ENCODE measurements at places on chromosomes 4 and X.

DNA sequence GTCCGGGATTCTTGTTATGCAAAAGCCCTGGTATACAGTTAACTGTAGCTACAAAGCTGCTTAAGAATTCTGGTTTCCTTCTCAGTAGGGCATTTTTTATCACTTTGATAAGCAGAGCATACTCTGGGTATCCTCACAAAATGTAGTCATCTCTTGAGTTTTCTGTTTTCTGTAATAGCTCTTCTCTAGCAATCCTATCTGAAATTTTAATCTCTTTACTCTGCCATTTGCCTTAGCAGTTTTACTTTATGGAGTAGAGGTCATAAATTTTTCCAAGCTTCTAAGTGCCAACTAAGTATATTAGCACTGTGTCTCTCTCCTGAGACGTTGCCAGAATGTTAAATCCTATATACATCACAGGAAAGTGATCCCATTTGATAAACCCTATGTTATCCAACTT is 28.0 kb upstream of the BANK1 start:
- DNase-seq, result no peak

GRCh38 chr4:8427262-8427661 is 13.3 kb downstream of the ACOX3 start:
- no peak for DNase-seq

- no peak for DNase-seq
Measured at GRCh38 chr4:21202959-21203358, 502.7 kb downstream of the PACRGL start.

DNA sequence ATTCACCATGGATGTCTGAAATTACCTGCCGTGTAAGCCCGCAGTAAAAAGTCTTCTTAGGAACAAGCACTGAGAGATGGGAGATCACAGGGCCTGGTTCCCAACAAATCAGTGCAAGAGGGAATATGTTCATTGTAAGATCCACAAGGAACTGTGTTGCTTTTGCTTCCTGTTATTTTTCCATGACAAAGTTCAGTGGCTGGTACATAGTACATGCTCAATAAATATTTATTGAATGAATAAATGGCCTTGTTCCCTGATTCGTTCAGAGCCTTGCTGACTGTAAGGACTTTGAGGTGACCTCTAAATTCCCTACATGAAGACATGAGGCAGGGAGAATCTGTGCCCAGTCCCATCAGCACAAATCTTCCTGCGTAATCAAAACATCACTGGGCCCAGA is 7.4 kb downstream of the TMEM31 start:
- DNase-seq, result no peak

- no peak for DNase-seq
Measured at GRCh38 chr4:40492691-40493090, 137.0 kb downstream of the RBM47 start.

DNA sequence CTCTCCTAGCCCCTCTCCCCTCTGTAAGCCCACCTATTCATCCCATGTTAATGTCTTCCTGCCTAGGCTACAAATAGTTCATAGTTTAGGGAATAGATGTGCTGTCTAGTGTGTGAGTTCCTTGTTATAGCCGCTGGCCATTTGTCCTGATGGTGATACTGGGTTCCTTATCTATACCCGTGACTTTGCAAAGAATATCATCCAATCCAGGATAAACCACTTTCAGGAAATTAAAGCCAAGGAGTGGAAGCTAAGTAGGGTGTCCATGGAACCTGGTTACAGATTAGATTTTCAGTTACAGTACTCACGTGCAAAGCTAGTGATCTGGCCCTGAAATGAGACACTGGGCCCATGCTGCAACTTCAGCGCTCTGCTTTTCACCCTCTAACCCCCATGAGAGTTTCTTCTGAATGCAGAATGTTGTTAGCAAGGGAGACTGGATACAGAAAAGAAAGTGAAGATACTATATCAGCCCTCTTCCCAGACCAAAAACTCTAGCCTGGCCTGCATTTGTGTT is 111.4 kb downstream of the TMEM164 start:
- DNase-seq, result no peak

GRCh38 chrX:48590203-48591103 is 6.8 kb upstream of the WDR13 start:
- no peak for DNase-seq

GRCh38 chrX:98607739-98608138 is 1724.0 kb downstream of the RPA4 start:
- no peak for DNase-seq

DNA sequence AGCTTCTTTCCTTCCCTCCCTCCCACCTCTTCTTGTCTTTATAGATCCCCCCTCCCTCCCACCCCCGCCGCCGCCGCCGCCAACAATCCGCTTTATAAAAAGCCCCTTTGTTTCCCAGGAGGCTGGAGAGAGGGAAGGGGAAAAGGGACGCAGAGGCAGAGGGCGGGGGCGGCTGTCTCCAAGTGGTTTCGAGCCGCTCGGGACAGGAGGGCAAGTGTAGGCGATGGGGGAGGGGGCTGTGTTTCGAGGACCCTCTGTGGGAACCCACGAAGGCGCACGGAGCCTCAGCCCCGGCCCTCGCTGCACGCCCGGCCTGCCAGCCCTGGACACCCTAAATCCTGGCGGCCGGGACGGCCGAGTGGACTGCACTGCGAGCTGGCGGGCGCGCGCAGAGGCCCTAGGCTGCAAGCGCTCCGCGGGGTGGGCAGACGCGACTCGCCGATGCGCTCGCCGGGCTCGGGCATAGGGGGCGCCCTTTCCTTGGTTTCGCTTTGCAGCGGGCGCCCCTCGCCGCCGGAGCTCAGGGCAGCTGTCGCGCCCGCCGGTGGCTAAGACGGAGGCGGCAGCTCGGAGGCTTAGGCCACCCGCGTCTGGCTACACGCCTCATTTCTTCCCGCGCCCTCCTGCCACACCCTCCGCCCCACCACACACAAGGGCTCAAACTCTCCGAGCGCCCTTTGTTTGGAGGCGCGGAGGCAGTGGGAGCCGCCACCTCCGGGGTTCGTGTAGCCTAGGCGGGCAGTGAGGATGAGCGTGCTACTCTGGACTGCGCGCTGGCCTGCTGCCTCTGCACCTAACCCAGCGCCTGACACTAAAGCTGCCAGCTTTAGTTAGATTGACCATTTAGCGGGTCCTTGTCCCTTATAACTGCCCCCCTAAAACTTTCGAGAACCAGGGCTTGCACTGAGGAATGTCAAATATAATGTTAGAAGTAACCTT is 2.2 kb downstream of the MAMLD1 start:
- DNase-seq, result peak; percentile 66

DNA sequence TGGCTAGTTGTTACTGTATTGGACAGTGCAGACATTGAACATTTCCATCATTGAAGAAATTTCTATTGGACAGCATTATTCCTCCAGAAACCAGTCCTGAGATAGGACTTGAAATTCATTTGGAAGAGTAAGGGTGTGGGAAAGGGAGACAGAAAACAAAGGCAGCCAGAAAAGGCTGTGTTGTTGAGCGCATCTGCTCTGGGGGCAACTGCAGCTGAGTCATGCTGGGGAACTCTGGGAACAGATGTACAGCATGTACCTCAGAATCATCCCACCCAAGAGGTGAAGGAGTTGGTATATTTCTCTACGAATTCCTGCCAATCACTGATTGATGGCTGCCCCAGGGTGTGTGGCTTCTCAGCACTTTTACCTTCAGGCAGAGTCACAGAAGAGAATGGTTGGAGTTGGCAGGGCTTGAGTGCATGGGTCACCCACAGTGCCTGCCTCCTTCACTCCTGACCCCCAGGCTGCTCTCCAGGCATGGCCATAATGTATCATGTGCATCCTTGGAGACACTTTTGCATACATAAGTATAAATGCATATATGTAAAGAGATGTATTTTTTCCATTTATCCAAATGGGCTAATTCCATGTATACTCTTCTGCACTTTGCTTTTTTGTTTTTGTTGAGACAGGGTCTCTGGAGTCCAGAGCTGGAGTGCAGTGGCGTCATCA is 39.4 kb downstream of the GEMIN8 start:
- no peak for DNase-seq

DNA sequence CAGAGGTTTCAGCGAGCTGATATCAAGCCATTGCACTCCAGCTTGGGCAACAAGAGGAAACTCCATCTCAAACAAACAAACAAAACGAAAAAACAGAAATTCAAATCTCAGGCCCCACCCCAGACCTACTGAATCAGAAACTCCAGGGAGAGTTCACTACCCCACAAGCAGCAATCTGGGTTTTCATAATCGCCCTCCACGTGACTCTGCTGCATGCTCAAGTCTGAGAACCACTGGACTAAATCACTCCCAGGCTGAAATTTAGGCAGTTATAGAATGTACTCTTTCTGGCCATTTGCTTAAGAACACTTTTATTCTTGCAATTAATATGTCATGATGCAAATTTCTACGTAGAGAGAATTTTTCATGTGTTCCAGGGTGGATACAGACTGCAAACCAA is 287.3 kb downstream of the USP46 start:
- no peak for DNase-seq

- no peak for DNase-seq
Measured at GRCh38 chrX:110588853-110589252, 206.8 kb downstream of the CHRDL1 start.

DNA sequence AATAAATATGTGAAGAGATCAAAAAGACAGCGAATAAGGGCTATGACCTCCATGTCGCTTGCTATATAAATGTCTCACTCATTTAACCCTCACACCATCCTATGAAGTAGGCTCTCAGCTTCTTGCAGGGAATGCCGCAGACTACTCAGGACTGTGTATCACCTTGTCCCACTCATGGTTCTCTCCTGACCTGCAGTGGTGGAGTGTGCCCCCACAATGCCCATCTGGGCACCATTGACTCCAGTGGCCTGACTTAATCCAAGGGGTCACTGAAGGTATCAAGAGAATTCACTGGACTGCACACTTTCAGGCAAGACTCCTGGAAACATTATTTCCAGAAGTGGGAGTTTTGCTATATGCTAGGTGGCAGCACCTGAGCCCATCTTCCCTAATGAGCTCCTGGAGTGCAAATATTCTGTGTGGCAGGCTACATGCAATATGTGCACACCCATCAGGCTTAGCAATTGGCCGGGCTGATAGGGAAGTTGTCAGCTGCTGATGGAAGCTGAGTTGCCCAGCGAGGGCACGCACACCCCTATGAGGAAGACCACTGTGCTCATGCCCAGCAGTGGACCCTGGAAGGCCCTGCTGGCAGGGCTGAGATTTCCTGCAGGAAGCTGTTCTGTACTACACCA is 8.2 kb upstream of the EFNB1 start:
- no peak for DNase-seq

- no peak for DNase-seq
Measured at GRCh38 chr4:7281691-7282665, 89.6 kb downstream of the SORCS2 start.

- DNase-seq, result no peak
Measured at GRCh38 chrX:134407065-134407376, 52.9 kb upstream of the HPRT1 start.

- DNase-seq, result no peak
Measured at GRCh38 chr4:43014256-43014655, 121.7 kb downstream of the GRXCR1 start.

GRCh38 chrX:13371186-13371585 is 51.3 kb upstream of the ATXN3L start:
- DNase-seq, result no peak

GRCh38 chr4:14445882-14446281 is 556.4 kb upstream of the CPEB2 start:
- no peak for DNase-seq

DNA sequence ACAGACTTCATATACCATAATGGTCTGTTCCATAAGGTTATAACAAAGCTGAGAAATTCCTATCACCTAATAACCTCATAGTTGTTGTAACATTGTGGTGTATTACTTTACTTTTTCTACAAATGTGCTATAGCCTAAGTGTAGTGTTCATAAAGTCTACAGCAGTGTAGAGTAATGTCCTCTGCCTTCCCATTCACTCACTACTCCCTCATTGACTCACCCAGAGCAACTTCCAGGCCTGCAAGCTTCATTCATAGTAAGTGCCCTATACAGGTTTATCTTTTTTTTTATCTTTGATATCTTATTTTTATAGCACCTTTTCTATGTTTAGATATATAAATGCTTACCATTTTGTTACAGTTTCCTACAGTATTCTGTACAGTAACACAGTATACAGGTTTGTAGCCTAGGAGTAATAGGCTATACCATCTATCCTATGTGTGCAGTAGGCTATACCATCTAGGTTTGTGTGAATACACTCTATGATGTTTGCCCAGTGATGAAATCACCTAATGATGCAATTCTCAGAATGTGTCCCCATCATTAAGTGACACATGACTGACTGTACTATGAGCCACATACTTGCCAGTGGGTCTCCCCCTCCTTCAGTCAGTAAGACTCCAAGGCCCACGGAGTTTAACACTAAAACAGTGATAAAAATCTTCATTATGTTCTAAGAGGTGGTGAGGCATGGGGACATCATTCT is 299.9 kb downstream of the UNC5C start:
- DNase-seq, result peak; percentile 5

GRCh38 chrX:56314334-56314733 is 82.2 kb downstream of the KLF8 start:
- DNase-seq, result no peak

GRCh38 chr4:153497988-153498967 is 32.1 kb downstream of the TMEM131L start:
- DNase-seq, result no peak

DNA sequence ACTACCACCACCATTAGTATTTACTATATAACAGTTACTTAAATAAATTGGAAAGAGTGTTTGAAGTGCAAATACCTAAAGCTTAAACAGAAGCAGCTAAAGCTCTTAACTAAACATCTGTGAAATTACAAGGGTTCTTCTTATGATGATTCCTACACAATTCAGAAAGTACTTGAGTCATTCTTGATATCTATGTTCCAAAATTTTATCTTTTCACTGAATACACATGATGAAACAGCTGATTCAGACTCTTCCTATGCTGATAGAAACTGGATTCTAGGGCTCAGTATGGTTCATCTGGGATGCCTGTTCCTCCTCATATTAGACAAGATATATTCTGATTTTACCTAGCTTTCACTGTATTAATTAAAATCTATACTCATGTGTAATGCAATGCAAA is 13.6 kb downstream of the EREG start:
- no peak for DNase-seq

GRCh38 chr4:174996079-174996478 is 77.9 kb downstream of the ADAM29 start:
- DNase-seq, result no peak

GRCh38 chr4:40493160-40493559 is 136.5 kb downstream of the RBM47 start:
- DNase-seq, result no peak

GRCh38 chr4:7379186-7379585 is 55.5 kb downstream of the PSAPL1 start:
- DNase-seq, result no peak

- no peak for DNase-seq
Measured at GRCh38 chrX:144840616-144841015, 406.7 kb upstream of the SPANXN1 start.

DNA sequence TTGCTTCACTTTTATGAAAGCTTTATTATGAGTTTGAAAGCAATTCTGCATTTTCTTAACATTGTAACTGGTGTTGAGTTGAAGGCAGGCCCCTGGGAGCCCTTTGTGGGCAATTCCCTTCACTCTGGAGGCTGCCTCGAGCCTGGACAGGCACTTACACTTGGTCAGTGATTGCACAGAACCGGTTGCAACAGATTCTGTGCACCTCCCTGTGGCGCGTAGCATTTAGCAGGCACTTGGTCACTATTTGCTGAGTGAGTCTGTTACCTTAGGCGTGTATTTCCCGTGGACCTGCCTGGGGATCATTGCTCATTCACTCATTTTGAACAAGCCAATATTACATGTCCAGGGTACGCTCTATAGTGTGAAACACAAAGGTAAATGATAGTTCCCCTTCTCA is 80.4 kb downstream of the PTTG2 start:
- no peak for DNase-seq

GRCh38 chrX:152819266-152819665 is 11.3 kb downstream of the CETN2 start:
- DNase-seq, result no peak

Measured in activated CD4-positive, alpha-beta T cell treated with anti-CD3 and anti-CD28 coated beads, Interleukin-2, amount 50 U/mL, for 48 hours (primary cell).